ENCODE measurements at places on chromosomes 2 and 18.
A peak's percentile ranks its signal among the peaks of the same experiment; 100 is the strongest.

- no peak for DNase-seq
Measured at GRCh38 chr2:186590350-186590758, 498 bp downstream of the ITGAV start.

- DNase-seq: no peak
Measured at GRCh38 chr2:96618596-96619283, 19.4 kb downstream of the KANSL3 start.

GRCh38 chr18:74513883-74514205 lies 17.7 kb downstream of the CNDP2 start:
- DNase-seq: no peak

DNA sequence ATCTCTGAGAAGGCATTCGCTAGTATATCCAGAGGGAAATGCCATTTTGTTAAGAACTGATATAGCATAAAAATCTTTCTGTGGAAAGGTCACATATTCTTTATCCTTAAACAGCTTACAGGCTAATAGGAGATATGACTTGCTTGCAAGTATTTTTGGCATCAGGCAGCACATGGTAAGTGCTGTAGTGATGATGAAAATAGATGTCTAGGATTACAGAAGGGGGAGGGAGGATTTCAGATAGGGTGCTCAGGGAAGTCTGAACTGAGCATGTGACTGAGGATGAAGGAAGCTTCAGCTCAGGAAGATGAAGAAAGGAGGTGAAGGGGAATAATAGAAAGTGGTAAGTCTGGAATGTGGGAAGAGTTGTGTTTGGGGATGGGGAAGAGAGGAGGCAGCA lies 158.5 kb upstream of the NOSTRIN start:
- no peak for DNase-seq

DNA sequence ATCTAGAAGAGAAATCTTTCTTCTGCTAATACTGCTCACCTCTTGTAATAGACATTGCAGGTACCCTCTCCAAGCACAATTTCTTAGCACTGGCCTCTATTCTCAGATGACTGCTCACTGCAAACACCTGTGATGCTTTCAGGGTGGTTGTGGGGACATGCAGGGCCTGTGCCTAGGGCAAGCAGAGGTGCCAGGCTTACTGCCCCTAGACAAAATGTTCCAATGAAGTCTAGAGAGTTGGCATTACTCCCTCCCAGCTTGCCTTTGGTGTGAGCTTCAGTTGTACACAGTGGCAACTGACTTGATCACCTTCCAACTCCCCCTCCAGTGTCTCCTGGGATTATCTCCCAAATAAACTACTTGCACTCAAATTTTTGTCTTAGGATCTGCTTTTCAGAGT lies 12.9 kb upstream of the TXNDC2 start:
- DNase-seq: no peak

DNA sequence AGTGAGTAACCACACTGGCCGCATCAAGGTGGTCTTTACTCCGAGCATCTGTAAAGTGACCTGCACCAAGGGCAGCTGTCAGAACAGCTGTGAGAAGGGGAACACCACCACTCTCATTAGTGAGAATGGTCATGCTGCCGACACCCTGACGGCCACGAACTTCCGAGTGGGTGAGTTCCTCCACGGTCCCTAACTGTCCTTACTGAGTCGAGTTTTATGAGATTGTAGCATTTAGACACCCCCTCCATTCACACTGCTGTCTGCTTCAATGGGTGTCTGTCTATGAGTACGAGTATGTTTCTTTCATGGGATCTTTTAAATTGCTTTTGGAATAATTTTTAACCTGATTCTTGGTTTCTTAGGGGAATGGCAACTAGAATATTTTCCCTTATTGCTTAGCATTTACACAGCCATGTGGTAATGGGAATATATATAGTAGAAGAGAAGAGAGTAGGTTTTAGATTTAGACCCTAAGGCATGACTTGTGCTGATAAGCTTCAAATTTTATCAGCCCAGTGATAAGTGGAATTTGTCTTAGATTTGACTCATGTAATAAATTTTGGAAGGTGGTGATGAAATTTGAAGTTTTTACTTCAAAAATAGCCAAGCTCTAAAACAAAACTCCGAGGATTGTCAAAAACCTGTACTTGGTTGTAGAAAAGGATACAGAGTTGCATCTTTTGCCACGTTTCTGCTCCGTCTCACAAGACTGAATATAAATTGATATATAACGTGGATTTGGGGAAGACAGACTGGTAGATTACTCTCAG lies 188.2 kb downstream of the LTBP1 start:
- no peak for DNase-seq

GRCh38 chr18:37613253-37613565 lies 47.6 kb upstream of the CELF4 start:
- no peak for DNase-seq

DNA sequence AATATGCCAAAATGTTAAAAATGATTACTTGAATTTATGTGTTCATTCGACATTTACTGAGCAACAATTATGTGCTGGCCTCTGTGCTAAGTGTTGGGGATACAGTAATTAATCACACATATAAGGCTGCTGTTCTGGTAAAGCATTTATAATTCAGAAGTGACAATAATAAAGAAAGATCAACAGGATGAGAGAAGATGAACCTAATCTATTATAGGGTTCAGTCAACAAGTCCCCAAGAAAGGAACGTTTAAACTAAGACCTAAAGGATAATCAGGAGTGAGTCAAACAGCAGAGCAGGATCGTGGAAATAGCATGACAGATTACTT lies 60.1 kb upstream of the COX7A2L start:
- no peak for DNase-seq

DNA sequence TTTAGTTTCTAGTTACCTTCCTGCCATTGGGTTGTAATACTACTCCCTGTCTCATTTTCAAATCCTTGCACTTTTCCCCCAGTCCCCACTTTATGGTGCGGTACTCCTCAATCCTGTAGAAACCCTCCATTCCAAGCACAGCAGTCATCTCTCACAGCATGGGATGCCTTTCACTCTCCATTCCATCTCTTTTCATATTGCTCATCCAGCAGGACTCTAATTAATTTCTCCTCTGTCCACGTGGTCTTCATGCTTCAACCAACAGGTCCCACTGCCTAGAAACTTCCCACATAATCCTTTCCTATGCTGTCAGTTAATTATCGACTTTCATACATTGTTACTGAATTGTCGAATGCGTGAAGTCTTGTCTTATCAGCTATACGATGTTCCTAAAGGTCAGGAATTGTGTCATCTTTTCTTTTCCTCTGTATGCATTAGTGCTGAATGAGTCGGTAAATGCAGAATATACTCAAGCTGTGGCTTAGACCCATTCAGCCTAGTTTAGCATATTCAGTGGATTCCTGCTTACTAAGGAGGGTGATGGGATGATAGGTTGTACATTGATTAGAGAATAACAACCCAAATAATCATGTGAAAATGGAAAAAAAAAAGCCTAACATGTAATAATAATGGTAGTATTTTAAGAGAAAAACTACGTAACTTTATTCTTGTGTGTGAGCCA lies 89.7 kb downstream of the CRIM1 start:
- no peak for DNase-seq

DNA sequence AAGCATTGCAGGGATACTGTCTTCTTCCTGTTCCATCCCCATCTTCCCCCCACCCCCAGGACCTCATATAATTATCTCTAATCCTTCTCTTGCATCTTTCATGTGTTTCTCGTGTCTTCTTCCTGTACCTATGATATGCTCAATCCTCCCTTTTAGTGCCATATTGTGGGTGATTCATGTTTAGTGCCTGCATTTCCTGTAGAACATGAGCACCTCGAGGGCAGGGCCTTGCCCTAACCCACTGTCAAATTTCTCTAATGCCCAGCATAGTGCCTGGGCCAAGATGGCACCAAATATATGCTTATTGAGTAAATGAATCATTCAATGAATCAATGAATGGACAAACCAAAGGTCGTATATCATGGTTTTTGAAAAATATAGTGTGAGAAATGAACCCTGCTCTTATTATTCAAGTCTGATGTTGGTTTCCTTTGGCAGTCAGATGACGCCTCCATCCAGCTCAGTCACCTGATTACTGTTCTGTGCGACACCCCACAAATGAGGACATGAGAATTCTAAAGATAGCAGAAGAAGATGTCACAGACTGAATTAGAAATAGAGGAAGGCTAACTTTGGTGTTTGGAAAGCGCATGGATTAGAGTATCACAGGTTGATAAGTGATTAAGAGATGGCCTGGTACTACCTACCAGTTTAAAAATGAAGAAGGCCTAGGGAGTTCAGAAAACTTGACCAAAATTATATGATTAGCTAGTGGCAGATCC lies 278.4 kb downstream of the PRKCE start:
- DNase-seq: no peak

- no peak for DNase-seq
Measured at GRCh38 chr18:896315-896714, 8.4 kb upstream of the ADCYAP1 start.

DNA sequence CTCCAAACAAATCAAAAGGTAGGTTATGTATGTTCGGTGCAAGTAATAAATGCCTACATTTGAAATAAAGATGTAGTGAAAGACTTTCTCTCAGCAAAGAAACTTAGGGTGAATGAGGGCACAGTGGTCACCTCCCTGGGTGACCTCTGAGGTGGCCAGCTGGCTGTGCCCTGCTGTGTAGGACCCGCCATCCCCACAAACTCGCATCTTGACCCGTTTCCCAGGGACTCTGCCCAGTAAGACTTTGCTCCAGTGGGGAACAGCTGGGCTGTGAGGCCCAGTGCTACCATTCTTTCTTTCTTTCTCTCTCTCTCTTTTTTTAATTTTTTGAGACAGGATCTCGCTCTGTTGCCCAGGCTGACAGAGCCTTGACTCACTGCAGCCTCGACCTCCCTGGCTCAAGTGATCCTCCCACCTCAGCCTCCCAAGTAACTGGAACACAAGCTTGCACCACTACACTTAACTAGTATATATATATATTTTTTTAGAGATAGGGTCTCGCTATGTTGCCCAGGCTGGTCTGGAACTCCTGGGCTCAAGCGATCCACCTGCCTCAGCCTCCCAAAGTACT lies 8.2 kb upstream of the GAREM2 start:
- DNase-seq: no peak

- DNase-seq: no peak
Measured at GRCh38 chr18:74356959-74357358, 41.3 kb downstream of the C18orf63 start.

DNA sequence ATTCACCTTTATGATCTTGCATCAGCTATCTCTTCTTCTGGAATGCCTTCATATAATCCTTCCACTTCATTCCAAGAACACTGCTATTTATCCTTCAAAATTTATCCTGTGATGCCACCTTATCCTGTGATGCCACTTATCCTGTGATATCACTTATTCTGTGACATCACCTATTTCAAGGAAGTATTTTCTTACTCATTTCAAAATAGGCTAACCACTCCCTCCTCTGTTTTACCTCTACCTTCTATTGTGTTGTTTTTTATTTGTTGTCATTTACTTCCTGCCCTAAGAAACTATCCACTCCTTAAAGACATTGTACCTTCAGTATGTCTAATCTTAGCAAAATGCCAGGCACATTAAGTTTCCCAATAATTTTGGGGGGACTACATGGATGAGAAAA lies 38.8 kb downstream of the CD226 start:
- DNase-seq: no peak

DNA sequence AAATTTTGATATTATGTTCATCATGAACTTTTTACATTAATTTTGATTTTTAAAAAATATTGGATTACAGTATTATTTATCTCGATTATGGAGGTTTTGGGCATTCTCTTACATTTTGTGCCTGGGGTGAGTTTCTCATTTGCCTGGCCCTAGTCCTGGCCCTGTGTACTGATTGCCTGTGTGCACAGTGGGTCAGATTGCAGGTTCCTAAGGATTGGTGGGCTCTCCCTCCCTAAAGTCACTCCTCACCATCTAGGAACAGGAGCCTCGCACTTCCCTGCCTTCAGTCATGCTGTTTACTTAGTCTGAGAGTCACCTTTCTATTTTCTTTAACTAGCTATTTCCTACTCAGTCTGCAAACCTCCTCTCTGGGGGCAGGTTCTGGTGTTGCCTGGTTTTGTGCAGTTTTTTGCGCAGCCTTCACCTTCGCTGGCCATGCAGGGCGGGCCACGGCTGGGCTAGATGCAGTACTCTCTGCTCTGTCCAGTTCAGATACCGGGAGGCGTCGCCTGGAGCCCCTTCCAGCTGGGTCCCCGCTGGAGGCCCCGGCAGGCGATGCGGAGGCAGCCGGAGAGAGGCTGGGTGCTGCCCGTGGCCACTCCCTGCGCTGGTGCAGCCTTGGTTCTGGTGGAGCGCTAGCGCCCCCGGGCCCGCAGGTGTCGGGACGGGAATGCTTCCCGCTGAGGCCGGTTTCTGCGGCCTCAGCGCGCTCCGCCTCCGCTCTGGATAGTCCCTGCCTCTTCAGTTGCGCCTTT lies 23.3 kb upstream of the MC5R start:
- DNase-seq: no peak

- DNase-seq: no peak
Measured at GRCh38 chr18:32771169-32771751, 1.6 kb downstream of the KLHL14 start.

GRCh38 chr2:38376346-38377049 lies 575 bp downstream of the ATL2 start:
- DNase-seq: peak; percentile 25

DNA sequence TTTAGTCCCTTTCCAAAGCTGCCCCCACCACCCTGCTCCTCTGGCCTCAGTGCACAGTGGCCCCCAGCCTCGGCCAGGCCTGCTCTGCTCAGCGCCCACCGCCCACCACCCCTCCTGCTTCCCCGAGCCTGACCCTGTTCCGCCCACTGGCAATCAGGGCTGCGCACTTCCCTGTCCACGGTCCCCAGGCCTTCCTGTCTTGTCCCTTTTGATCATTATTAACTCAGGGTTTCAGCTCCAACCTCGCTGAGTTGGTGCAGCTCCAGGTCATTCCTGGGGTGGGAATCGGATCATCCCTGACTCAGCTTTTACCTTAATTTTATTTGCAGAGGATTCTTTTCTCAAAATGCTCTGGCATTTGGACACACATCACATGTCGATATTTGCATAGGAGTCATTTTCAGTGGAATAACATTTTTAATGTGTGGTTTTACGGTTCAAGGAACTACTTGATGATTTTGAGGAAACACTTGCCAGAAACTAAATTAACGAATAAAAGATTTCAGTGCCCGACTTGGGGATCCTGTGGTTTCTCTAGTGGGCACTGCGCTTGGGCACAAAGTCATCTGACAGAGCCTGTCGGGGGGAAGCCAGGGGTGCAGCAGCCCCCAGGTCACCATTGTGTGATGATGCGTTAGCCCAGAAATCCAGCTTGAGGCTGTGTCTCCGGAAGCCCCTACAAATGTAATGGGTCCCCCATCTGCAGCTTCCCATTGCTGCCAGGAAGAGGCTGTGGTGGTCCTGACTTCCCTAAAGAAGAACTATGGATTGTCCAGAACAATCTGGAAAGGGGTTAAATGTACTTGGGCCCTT lies 1.0 kb upstream of the ESPNL start:
- no peak for DNase-seq

DNA sequence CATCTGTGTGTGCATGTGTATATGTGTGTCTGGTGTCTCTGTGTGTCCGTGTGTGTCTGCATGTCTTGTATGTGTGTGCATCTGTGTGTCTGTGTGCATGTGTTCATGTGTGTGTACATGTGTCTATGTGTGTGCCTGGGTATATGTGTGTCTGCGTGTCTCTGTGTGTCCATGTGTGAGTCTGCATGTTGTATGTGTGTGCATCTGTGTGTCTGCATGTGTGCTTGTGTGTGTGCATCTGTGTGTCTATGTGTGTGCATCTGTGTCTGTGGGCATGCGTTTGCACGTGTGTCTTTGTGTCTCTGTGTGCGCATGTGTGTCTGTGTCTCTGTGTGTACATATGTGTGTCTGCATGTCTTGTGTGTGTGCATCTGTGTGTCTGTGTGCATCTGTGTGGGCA lies 207.7 kb downstream of the TNS1 start:
- no peak for DNase-seq

- DNase-seq: no peak
Measured at GRCh38 chr18:58908006-58908405, 43.3 kb downstream of the ZNF532 start.

GRCh38 chr2:237156031-237156856 lies 70.6 kb downstream of the COPS8 start:
- no peak for DNase-seq
